Glomerular endothelial cell (primary cell): ENCODE measurements at places on chromosomes 6 and 20.
A peak's percentile ranks its signal among the peaks of the same experiment; 100 is the strongest.

DNA sequence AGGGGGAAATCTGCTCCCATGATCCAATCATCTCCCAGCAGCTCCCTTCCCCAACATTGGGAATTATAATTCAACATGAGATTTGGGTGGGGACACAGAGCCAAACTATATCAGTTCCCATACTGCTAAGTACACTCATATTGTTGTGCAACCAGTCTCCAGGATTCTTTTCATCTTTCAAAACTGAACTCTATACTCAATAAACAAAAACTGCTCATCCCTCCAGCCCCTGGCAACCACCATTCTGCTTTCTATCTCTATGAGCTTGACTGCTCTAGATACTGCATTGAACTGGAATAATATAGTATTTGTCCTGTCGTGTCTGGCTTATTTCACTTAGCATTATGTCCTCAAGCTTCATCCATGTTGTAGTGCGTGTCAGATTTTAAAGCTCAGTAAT is 42.9 kb downstream of the STX11 start:
- DNase-seq = no peak

DNA sequence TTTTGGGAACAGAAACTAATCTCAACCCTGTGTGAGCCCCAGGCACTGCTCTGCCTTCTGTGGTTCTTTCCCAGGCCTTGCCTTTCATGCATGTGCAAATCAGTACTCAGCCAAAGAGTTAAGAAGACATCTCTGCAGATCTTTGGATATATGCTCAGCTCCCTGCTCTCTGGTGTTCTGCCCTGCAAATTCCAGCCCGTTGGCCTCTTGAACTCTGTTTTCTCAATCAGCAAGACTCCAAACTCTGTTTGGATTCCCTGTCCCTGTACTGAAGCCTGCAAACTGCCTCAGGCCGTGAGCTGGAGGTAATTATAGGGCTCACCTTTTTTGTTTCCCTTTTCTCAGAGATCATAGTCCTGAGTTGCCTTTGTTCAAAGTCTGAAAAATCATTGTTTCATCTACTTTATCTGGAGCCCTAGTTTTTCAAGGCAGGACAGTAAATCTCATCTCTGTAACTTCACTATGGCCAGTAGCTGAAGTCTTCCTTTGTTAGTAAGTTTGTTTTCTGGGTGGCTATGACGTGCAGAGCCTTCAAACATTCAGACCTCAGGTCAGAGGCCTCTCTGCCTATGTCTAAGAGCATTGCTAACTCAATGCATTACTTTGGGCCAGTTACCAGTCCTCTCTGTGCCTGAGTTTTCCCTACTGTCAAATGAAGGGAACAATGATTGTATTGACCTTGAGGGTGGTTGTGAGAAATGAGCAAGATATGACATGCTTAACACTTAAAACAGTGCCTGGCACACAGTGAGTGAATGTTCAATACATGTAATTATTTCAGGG is 15.9 kb upstream of the MDFI start:
- DNase-seq = no peak

GRCh38 chr6:34462551-34462971 is 3.3 kb upstream of the PACSIN1 start:
- DNase-seq = no peak

- DNase-seq = no peak
Observed at GRCh38 chr20:46353500-46354206, 45.4 kb upstream of the CDH22 start.

- no peak for DNase-seq
Observed at GRCh38 chr6:161686655-161687054, 412.8 kb upstream of the AGPAT4 start.

GRCh38 chr6:106637717-106638341 is 8.5 kb downstream of the QRSL1 start:
- DNase-seq = no peak

- no peak for DNase-seq
Observed at GRCh38 chr6:16656451-16656850, 104.8 kb downstream of the ATXN1 start.

GRCh38 chr6:74312081-74312480 is 616.1 kb downstream of the CD109 start:
- DNase-seq = no peak

- no peak for DNase-seq
Observed at GRCh38 chr6:72238021-72238420, 351.7 kb downstream of the RIMS1 start.

- no peak for DNase-seq
Observed at GRCh38 chr6:3757241-3757641, 5.7 kb upstream of the PXDC1 start.

DNA sequence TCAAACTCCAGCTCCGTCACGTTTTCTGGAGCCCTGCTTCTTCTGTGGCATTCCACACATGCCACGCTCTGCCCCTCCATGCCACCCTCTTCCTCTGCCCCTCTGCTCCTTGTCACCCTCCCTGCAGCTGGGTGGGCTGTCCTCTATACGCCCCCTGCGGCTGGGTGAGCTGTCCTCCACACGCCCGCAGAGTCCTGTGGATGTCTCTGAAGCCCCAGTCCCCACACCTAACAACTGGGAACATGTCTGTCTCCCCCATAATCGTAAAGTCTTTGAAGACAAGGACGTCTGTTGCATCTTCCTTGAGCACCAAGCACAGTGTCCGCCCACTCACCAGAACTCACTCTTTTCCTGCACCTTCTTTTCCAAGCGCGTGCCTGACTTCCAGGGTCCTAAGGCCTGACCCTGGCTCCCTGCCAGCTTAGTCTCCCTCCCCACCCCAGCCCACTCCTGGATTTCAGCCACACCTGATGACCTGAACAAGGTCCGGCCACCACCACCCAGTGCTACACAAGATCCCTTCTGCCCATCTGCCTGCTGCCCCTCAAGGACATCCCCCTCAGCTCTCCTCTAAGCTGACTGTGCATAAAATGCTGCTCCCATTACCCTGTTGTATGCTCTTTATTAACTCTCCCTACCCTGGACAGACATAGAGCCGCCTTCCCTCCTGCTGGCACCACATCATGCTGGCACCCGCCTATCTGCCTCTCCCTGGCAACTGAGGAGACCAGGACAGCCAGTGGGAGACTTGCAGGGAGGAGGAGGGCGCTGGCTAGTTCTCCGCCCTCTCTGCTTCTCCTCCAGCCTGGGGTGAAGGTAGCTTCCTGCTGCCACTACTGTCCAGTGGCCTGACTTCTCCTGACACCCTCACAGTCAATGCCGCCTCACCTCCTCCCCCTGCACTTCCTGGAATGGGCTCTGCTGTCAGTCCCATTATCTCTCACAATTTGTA is 10.7 kb upstream of the PRR18 start:
- no peak for DNase-seq

DNA sequence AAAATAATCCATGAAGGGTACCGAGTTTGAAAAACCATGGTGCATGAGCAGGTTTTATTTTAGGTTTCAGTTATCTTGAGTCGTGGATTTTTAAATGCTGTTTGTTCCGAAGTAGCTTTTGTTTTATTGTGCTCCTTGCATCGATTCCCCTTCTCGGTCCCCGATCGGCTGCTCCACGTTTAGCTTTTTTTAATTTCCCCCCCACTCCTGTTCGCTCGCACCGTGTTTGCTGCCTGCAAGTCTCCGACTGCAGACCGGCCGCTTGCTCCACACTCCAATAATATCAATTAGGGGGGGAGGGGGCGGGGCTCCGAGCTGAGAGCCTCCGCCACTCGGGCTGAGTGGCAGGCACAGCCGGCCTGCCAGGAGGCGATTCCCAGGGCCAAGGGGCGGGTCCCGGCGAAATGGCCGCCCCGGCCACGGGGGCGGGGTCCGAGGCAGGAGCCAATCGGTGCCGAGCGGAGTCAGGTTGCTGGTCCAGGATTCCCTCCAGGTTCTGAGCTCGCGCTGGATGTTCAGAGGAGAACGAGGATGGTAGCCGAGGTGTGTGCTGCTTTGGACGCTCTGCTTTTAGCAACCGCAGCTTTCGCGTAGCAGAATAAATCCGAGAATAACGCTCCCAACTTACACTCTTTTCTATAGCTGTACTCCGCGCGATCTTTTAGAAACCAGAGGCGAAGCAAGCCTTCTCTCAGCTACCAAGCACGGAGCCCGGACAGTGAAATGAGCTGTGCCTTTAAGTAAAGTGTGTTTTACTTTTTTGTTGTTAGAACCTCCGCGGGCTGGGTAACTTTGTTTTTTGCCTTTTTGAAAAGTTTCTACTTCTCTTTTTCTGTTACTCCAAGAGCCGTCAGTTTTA is at the start of gene EPHA7:
TSS of gene EPHA7 (minus strand) at position 256 of the 859 bp plus-strand sequence. CDS start at position 38, 218 bp downstream.
- peak; percentile 61 for DNase-seq

DNA sequence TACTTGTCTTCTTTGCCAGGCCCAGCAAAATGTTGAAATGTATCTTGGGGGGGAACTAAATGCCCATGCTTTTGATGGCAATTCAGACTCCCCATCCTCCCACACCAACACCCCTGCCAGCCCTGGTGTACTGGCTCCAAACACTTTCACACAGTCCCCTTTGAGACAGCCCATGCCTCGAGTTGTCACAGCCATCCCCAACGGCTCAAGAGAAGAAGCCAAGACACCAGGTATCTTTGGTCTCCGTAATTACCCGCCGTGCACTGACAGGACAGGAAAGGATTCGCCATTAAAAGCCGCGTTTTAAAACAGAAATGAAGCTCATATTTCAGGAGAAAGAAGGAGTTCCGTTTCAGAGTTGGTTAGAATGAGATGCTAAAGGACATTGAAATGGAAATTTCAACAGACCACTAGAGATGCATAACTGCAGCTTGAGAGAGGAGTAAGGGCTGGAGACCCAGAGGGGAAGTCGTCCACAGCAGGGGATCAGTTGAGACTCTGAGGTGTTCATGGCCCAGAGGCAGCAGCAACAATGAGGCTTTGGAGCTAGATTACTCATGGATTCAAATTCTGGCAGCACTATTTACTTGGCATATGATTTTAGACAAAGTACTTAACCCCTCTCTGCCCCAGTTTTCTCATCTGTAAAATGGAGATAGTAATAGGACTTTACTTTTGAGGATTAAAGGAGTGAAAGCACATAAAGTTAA is 63.5 kb upstream of the ADGRF1 start:
- no peak for DNase-seq

- no peak for DNase-seq
Observed at GRCh38 chr6:143179096-143179495, 118.4 kb downstream of the AIG1 start.

DNA sequence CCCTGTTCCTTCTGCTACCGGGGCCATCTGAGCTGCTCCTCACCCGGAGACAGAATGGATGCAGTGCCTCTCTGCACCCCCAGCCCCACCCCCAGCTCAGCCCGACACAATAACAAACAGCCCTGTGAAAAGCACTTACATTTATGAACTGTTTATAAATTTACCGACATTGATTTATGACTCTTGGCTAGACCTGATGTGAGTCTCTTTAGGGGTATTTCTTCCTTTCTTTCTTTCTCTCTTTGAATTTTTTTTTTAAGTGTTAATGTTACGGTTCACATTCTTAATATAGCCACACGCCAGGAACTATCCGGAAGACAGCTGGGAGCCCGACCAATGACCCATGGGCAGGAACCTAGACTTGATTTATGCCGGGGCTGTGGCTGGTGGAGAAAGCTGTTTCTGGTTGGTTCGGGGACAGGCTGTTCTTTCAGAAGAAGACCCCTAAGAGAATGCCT is 266.3 kb downstream of the CDC5L start:
- no peak for DNase-seq

DNA sequence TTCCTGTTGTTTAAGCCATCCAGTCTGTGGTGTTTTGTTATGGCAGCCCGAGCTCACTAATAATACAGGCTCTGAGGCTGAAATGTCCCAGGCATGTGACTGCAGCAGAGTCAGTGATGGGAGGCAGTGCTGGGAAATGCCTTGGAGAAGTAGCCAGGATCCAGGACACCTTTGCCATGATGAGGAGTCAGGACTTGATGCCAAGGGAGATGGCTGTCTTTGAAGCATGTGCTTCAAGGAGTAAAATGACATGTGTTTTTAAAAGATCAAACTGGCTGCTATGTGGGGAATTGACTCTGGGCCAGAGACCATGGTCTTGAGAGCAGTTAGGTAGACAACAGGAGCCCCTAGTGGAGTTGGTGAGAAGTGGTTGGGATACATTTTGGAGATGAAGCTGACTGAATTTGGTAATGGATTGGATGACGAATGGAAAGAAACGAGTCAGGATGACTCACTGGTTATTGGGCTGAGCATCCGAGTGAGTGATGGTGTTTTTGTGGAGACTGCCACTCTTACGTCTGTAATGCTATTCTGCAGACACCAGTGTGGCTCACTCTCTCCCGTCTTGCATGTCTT is 322.2 kb downstream of the PLCB1 start:
- DNase-seq = peak; percentile 62

GRCh38 chr6:20126789-20127653 is 85.2 kb downstream of the MBOAT1 start:
- peak; percentile 34 for DNase-seq

- no peak for DNase-seq
Observed at GRCh38 chr6:170172392-170172791, 118.5 kb downstream of the DLL1 start.

DNA sequence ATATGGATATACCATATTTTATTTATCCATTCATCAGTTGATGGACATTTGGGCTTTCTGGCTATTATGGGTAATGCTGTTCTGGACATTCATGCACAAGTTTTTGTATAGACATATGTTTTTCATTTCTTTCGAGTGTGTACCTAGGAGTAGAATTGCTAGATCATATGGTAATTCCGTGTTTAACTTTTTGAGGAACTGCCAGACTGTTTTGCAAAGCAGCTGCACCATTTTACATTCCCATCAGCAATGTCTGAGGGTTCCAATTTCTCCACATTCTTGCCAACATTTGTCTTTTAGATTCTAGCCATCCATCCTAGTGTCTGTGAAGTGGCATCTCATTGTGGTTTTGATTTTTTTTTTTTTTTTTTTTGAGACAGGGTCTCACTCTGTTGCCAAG is 20.8 kb downstream of the SRC start:
- no peak for DNase-seq

DNA sequence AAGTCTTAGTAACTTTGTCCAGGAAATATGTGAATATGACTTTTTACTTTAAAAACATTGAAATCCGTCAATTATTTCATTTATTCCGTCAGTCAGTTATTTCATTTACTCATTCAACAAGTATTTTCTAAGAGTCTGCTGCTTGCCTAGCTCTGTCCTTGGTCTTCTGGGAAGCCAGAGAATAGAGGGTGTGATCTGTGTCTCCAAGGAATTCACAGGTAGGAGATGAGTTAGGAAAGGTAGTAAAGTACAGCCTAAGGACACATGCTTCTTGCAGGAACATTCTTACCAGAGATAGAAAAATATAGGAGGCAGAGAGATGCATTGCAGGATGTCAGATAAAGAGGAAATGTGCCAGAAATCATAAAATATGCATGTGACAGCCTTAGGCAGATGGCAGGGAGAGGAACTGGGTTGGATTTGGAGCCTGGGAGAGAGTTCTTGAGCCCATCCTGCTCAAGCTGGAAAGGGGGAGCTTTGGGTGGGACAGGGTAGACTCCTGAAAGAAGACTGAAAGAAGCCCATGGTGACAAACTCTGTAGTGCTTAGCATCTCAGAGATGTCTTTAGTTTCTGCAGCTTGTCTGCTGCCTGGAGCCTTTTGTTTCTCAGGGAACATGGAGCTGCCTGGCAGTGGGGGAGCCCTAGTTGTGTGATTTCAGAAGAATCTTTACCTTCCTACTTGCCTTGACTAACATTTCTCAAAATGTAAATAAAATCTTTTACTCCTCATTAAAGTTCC is 3.5 kb downstream of the SH3BGRL2 start:
- no peak for DNase-seq

- no peak for DNase-seq
Observed at GRCh38 chr6:51322505-51322904, 503.8 kb downstream of the TFAP2B start.
